Activated CD4-positive, alpha-beta T cell treated with anti-CD3 and anti-CD28 coated beads, Interleukin-2, amount 50 U/mL, for 1 hour (primary cell): ENCODE measurements at places on chromosomes 5 and 9.

GRCh38 chr5:57698802-57699201 lies 216.2 kb upstream of the ACTBL2 start:
- no peak for DNase-seq

- DNase-seq = no peak
Observed at GRCh38 chr5:6228257-6229250, 149.8 kb downstream of the MED10 start.

DNA sequence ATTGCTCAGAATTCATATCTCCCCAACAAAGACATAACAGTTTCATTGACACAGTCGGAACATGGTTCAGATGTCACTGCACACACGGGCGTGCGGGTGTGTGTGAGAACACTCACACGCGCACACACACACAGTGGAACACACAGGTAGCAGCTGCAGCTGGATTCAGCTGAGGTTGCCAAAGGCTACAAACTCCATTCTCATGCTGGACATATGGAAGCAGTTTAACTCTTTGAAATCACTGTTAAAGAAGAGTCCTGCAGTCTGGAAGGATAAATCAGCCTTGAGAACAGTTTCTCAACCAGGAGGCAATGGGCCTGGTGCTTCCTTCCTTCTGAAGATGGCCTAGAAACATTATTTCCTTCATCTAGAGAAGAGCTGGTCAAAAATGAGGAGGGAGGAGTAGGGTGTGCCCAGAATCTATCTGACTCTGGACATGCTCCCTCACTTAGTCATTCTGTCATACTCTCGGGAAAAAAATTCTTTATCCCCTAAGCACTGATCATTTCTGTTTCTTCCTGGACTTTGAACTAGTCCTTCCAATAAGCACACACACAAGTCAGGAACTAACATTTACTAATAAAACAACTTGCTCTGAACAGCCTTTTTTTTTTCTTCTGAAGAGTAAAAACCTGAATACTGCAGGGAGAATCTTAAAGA lies 160.6 kb downstream of the ZDHHC21 start:
- DNase-seq = no peak

DNA sequence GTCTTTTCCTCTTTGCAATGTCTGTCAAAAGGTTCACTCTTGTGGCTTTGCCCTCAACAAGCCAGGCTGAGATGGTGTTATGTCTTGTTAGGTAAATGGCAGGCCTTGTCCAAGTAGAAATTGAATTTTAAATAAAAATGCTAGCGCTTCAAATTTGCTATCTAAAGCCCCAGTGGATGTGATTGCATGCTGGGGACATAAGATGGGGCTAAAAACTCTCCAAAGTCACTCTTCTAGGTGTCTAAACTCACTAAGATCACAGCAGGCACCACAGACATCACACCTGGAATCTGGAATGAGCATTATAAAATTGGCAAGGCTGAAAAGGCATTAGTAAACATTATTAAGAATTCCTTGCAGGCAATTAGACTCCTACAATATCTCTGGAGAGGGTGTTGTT lies 262.7 kb upstream of the CLINT1 start:
- DNase-seq = no peak

GRCh38 chr5:113212244-113212920 lies 222.4 kb downstream of the TSSK1B start:
- no peak for DNase-seq

DNA sequence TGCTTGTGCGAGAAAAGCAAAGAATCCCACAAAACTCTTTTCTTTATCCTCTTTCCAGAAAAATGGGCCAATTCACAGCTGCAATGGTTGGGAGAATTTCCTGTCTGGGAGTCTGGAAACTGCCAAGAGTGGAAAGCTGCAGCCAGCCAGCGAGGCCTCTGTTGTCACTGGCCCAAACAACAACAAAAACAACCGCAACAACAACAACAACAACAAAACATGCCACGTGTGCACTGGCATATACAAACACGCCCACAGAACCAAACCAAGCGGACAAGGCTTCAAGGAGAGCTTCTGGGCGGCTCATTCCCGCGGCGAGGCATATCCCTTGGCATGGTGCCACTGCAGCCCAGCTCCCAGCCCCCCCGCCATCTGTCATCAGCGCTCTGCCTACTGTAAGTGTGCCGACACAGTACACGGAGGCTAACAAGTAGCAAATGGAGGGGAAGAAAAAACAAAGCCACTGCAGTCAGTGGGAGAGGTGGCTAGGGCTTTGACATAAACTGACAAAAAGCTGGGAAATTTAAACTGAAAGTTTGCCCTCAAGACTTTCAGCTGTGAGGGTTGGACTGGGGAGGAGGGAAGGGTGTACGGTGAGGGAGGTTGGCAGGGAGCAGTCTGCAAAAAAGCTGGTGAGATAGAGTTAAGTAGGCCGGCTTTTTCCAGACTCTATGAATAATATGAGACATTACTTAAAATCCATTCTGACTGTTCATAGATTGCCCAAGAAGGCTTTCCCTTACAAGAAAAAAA lies 165.0 kb upstream of the ZNF462 start:
- DNase-seq = no peak

- no peak for DNase-seq
Observed at GRCh38 chr5:140399979-140400729, 1.5 kb upstream of the ANKHD1 start.

DNA sequence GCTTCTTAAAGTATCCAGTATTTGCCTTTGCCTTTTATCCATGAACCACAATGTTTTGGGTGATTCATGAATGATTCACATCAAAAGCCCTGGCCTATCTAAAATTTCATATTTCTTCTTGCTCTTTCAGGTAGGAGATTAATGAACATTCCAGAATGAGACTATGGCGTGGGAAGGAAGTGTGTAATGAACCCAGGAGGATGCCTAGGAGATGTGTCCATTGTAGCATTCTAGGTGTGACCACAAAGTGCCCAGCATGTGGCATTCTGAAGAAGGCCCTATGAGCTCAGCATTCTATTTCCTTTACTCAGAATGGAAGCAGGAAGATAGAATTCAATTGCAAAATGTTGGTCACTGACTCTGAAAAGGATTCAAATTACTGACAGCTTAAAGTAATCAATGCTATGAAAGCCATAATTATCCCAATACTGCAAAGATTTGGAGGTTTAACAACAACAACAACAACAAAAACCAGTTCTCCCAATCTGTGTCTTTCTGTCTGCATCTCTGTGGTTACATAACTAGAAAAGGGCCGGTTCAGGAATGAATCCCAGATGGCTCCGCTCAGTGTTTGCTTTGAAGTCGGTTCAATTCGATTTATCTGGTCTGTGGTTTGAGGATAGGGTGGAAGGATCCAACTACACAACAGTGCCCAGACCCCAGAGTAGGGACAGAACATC lies 126.7 kb downstream of the FOXD1 start:
- DNase-seq = no peak

- DNase-seq = no peak
Observed at GRCh38 chr5:32710550-32711361, at the start of gene NPR3. Gene NPR3, plus strand, starts transcription at chr5:32711321. Its CDS starts 456 bp downstream, at chr5:32711777.

- DNase-seq = no peak
Observed at GRCh38 chr9:121774715-121775613, 123.5 kb downstream of the DAB2IP start.

GRCh38 chr9:11722957-11723356 lies 970.2 kb upstream of the TYRP1 start:
- no peak for DNase-seq

- DNase-seq = no peak
Observed at GRCh38 chr9:132472599-132472998, 62.6 kb downstream of the CFAP77 start.

- DNase-seq = no peak
Observed at GRCh38 chr5:73565969-73566547, 515 bp downstream of the UTP15 start.

DNA sequence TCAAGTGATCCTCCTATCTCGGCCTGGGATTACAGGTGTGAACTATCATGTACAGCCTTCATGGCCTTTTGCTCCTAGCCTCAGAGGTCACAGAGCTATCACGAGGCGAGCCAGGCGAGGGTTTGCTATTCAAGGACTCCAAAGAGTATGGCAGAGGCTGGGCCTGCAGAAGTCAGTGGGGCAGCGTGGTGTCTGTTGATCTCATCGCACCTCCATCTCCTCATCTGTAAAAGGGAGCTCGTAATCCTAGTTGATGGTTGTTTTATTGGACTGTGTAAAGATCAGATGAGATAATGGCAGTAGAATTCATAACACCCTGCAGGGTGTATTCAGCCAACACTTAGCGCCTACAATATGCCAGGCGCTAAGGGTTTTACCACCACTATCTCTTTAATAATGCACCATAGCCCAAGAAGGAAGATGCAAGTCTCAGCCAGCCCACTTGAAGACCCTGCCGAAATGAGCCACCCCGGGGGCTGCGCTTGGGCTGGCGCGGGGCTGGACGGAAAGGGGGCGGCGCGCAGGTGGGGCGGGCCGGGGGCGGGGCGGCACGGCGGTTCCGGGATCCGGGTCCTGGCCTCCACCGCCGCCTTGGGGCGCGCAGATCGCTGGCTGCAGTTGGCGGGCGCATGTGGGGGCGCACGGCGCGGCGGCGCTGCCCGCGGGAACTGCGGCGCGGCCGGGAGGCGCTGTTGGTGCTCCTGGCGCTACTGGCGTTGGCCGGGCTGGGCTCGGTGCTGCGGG lies at the start of gene GALNT12:
GALNT12 (plus strand) TSS at position 601 of the 744 bp plus-strand sequence; CDS start at position 630, 29 bp downstream.
- peak; percentile 45 for DNase-seq
